ENCODE measurements at places on chromosomes 16 and 17. TPM values are rescaled to one million over a fixed set of nuclear protein-coding genes. Genes with fewer than 3 reads are reported as not detected.

CHTF18 gene
- 7.0 TPM for polyA plus RNA-seq

ZNF830 gene
- 6.9 TPM for polyA plus RNA-seq

DNA sequence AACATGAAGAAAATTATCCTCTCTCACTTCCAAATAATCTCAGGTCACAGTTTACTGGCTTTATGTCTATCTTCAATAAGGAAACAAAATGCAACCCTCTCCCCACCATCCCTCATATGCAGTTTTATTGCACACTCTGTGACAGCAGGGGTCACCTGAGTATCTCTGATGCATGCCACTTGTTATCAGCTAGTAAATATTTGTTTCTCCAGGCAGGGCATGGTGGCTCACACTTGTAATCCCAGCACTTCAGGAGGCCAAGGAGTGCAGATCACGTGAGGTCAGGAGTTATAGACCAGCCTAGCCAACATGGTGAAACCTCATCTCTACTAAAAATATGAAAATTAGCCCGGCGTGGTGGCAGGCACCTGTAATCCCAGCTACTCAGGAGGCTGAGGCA lies 61.1 kb downstream of the ADAMTS18 start:
- no peaks in the 10 kb centered on the region for H3K27me3 ChIP-seq
- H3K27ac ChIP-seq = no peak overlapping the region
- no peak for DNase-seq
- no peaks in the 10 kb centered on the region for H3K36me3 ChIP-seq
- H3K4me1 ChIP-seq = no peaks in the 10 kb centered on the region
- H3K4me3 ChIP-seq = no peak overlapping the region

DNA sequence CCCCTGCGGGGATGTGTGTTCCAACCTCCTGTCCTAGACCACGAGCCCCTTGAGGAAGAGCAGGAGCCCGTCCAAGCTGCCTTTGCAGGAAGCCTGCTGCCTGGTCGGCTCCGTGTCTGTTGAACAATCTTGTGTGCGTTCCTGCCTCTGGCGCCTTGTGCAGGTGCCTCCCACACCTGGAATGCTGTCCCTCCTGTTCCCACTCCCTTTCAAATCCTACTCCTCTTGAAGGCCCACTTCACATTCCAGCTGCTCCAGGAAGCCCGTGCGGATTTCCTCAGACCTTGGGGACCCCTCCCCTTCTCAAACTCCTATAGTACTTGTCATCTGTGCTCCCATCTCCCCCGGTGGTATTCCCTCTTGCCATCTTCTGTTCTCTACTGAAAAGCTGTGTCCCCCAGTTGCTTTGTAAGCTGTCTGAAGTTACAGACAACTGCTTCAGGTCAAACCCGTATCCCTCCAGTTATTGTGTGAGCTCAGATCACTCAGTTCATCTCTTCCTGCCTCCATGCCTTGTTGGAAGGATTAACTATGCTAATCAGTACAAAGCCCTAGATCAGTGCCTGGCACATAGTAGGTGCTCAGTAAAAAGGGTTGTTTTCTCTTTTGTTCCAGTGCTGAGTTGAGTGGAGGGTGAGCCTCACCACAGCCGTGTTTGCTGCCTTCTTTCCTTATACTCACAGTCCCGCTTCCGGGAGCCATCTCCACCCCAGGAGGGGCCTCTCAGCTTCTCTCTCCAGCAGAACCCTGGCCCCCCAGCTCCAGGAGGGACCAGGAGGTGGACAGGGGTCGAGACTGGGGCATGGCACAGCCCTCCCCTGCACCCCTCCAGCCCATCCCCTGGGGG lies 241.8 kb upstream of the CIBAR2 start:
- no peak overlapping the region for H3K27ac ChIP-seq
- H3K4me1 ChIP-seq = no peaks in the 10 kb centered on the region
- H3K4me3 ChIP-seq = no peak overlapping the region
- H3K36me3 ChIP-seq = no peaks in the 10 kb centered on the region
- no peak for DNase-seq

DNA sequence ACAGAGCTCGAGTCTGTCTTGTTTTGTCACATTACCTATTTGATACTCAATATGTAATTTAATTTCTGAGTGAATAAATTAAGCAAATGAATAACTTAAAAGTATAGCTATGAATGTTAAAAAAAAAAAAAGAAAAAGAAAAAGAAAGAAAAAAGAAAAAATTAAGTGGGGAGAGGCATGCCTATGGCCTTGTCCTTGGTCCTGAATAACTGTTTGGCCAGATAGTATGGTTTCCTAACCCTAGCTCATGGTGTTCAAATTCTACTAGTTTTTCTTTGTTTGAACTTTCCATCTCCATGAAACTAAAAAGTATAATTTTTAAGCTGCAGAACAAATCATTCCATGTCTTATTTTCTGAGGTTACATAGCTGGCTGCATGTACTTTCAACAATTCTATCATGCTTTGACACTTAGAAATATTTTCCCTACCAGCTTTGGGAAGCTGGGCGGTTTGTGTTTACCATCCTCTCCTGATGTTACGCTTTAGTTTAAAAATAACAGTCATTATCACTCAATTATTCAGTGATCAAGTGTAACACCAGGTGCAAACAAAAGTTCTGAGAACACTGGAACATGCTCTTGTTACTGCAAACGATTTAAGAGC lies 31.8 kb downstream of the TOX3 start:
- H3K27ac ChIP-seq = no peak overlapping the region
- no peak overlapping the region for H3K4me3 ChIP-seq
- peaks cover 5% of the 10 kb centered on the region for H3K27me3 ChIP-seq
